Activated CD8-positive, alpha-beta memory T cell treated with anti-CD3 and anti-CD28 coated beads for 4 hours (primary cell): ENCODE measurements at places on chromosomes 12 and 14.

- no peak for DNase-seq
These were observed 129.8 kb downstream of the PTPRB start for GRCh38 chr12:70507442-70507841.

GRCh38 chr12:124082687-124083086 is 109.7 kb downstream of the ZNF664 start:
- DNase-seq, result no peak

DNA sequence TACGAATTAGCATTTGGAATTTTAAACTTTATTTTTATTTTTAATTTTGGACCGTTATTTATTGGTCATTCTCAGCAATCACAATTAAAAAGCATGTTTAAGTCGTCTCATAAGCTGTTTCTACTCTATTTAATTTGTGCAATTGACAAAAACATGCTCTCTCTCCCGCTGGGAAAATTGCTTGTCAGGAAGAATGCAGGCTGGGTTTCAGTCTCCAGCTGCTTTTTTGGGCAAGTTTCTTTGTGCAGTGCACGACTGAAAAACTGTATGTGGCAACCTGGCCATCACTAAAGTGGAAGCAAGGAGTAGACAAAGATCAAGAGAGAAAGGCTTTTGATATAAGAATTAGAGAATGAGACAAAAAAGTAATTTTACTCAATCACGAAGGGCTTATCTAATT is 941.5 kb upstream of the MDGA2 start:
- DNase-seq, result no peak

- no peak for DNase-seq
These were observed 25.5 kb downstream of the LRTM2 start for GRCh38 chr12:1845886-1846285.

DNA sequence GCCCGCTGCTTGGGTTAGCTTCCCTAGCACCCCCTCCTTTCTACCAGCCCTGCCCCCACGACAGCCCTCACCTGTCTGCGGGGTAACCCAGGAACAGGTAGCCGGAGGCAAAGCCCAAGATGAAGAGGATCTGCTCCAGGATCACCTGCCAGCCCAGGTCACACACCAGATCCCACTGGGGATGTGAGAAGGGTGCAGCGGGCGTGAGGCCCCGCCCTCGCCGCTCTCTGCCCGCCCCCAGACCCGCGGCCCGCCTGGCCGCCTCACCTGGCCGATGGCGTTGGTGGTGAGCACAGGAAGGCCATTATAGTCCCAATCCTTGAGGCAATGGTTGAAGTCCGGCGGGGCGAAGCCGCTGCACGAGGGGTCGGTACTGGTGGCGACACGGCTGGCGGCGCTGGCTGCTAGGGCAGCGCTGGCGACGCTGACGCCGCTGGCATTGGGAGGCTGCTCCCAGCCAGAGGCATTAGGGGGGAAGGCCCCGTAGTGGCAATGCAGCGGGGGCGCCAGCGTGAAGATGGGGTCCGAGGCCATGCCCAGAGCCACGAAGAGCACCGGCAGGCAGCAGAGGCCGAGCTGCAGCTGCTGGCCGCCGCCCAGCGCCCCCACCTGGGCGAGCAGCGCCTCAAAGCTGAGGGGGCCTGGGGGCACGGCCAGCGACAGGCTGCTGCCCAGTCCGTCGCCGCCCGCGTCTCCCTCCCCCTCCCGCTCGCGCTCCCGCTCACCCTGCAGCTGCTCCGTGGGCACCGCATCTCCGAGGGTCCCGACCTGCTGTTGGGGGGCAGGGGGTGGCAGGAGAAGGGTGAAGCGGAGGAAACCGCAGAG is 794 bp downstream of the SLC22A17 start:
- no peak for DNase-seq

DNA sequence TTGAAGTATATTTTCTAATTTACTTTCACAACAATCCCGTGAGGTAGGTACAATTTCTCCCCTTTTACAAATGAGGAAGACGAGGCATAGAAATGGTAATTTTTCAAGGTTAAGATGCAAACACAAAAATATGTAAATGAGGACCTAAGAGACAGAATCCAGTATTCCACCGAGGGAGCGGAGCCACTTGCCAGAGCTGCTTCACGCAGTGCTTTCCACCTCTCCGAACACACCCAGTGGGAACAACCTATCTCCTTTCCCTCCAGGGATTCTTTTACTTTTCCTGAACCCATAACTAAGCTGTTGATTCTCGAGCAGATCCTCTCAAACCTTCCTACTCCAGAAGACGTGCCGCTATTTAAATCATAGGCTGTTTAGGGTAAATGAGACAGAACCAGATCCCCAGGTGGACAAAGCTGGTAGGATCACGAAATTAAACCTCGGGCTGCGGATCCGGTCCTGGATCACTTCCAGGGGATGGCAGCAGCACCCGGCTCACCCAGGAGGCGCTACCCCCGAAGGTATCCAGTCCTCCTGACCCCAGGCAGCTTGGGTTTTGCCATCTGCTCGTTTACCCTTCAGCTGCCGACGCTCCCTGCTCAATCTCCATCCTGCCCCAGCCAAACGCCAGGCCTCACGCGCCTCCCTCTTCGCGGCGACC is 1.5 kb downstream of the DDHD1 start:
- peak; percentile 1 for DNase-seq

DNA sequence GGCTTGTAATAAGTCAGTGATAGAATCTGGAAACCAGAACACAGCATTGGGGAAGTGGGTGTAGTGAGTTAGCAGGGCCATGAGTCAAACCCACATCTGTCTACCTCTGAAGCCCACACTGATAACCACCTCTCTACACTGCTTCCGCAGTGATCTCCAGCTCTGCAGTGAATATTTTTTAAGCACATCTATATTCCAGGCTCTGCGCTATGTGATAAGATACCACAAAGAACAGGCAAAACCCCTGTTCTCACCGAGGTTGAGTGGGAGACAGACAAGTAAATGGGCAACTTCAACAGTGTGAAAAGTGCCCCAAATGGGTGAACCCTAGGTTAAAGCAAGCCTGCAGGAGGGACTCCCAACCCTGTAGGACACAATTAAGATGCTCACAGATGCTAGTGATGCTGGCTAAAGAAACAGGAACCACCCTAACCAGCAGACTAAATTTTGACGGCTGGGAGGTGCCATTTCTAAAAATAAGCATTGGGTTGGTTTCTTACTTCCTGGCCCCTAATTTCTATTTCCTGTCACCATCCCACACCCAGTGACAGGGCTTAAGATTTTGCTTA is 375.0 kb downstream of the DPF3 start:
- DNase-seq, result no peak

DNA sequence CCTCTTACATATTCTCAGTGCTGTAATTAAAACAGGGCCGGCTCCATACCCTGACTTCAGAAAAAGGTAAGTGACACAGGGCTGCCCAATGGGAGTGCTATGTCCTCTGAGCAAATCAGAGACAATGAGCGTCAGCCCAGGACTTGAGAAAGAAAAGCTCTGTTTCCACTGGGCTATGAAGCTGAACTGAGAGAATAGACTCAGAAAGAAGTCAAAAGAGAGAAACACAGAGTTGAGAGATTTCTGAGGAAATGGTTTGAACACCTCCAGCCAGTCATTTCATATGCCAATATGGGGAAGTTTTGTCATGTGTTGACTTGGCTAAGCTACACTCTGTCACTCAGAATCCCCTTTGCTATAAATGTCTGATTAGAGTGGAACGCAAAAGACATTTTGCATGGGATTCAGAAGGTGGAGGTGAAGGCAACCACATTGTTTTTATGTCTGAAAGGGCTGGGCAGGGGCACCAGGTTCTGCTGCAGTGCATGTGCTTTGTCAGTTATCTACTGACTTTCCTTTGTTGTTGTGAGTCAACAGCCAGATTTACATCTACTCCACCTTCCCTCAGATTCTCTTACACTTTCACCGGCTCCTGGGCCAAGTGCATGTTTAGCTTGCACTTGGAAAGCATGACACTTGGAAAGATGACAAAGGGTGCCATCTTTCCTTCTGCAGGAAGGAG is 313.3 kb downstream of the DUSP6 start:
- DNase-seq, result no peak

GRCh38 chr12:47024463-47024862 is 55.0 kb upstream of the PCED1B start:
- no peak for DNase-seq

- DNase-seq, result no peak
These were observed 115.7 kb downstream of the RFLNA start for GRCh38 chr12:124410354-124411175.
